ENCODE measurements at places on chromosomes 5 and 9.
A peak's percentile ranks its signal among the peaks of the same experiment; 100 is the strongest.

- no peak for DNase-seq
Observed at GRCh38 chr5:142884029-142884428, 113.9 kb downstream of the ARHGAP26 start.

DNA sequence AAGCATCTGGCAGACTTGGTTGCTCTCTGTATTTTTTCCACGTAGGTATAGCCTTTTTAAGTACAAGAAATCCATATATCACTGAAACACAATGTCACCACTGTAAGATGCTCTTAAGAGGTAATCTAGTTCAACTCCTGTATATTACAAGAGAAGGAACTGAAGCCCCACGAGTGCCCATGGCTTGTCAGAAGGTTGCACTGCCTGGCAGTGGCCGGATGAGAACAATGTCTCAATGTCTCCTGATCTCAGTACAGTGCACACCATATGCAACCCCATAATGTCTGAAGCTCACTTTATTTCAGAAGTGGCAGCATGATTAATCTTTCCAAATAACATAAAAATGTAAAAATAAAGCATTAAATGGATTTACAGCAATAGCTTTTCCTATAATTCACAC lies 27.7 kb downstream of the TUT7 start:
- no peak for DNase-seq

- DNase-seq: no peak
Observed at GRCh38 chr5:9540791-9541190, 5.1 kb downstream of the SEMA5A start.

DNA sequence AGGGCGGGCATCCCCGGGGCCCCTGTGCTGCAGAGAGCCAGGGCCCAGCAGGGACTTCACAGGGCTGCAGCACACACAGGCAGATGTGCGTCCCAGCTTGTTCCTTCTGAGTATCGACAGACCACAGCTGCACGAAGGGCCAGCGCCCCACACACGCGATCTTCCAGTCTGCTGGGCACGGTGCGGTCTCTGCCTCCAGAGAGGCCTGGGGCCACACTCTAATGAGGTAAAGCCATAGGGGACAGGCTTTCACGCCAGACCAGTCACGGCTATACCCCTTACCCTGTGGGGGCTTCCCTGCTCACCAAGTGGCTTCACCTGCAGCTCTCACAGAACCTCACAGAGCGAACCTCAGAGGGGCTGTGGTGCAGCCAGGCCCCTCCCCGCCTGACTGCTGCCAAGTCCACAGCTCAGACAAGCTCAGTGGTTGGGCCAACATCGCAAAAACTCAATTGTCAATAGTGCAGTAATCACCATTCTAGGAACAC lies 82.2 kb downstream of the SHB start:
- DNase-seq: no peak

GRCh38 chr5:3490957-3491507 lies 104.6 kb upstream of the IRX1 start:
- DNase-seq: no peak

DNA sequence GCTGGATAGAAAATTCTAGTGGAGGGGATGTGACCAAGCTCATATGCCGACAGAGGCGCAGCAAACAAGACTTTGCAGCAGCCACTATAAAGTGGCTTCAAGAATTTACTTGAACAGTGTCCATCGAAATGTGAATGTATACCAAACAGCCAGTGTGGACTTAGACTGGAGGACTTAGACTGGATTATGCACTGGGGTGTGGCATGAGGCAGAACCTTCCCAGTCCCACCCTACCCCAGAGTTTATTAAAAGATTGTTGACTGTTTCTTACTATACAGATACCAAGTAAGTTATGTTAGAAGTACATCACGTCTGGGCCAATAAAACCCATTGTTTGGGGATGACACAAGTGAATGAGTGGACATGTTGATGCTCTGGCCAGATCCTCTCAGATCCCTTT lies 561.3 kb upstream of the KLF4 start:
- no peak for DNase-seq

- DNase-seq: no peak
Observed at GRCh38 chr5:61697809-61698558, 365.9 kb downstream of the ZSWIM6 start.

- DNase-seq: no peak
Observed at GRCh38 chr5:164345853-164346252, 840.4 kb downstream of the MAT2B start.

- DNase-seq: no peak
Observed at GRCh38 chr9:93686880-93687236, 110.5 kb downstream of the PHF2 start.

- peak; percentile 78 for DNase-seq
Observed at GRCh38 chr5:168747987-168748777, 169.0 kb upstream of the PANK3 start.

- DNase-seq: no peak
Observed at GRCh38 chr9:129542741-129543140, 78.2 kb downstream of the C9orf50 start.

DNA sequence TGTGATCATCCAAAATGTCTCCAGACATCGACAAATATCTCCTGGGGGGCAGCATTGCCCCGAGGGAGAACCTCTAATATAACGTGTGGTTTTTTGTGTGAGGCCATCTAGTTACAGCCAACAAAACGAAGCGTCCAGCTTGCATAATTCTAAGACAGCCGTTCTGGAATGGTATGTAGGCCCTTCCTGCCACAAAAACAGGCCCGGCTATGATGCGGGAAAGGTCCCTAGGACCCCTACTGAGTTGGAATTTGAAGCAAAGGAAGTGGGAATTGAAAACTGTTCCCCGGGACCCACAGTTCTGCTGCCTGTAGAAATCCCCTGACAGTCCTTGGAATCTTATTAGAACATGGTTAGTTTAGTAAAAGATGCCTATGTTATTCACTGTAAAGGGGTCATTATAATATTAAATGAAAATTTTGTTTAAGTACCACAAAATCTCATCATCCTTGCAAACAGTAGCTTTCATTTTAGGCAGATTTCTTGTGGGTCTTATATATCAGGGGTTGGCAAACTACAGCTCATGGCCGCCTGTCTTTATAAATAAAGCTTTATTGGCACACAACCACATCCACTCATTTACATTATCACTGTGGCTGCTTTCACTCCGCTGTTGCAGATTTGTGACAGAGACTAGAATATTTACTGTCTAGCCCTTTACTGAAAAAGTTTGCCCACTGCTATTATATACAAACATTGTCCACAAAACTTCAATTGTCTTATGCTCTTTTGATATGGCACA lies 70.7 kb downstream of the MSX2 start:
- DNase-seq: no peak

- no peak for DNase-seq
Observed at GRCh38 chr9:97802276-97802675, 50.8 kb upstream of the FOXE1 start.

- no peak for DNase-seq
Observed at GRCh38 chr9:935348-935965, 41.0 kb upstream of the DMRT3 start.

- DNase-seq: no peak
Observed at GRCh38 chr5:124599028-124599973, 147.1 kb downstream of the ZNF608 start.

DNA sequence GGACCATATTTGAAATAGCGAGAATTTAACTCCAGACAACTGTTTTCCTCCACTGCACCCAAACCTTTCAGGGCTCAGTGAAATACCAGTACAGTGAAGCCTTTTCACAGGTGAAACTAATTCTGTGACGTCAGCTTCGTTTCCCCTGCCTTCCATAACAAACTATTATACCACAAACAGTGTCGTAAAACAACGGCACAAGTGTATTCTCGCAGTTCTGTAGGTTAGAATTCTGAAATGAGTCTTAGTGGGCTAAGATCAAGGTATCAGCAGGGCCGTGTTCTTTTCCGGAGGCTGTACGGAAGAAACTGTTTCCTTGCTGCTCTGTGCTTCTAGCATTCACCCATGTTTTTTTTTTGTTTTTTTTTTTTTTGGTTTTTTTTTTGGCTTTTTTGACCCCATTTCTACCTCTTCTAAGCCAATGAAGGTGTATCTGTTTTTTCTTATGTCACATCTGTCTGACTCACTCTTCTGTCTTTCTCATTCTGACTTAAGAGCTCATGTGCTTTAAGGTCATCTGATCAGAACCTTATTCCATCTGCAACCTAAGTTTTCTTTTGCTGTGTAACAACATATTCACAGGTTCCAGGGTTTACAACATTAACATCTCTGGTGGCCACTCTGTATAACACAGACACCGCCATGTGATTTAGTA lies 20.1 kb downstream of the ISOC1 start:
- DNase-seq: no peak

- DNase-seq: peak; percentile 29
Observed at GRCh38 chr5:161312882-161313281, 233.6 kb downstream of the GABRB2 start.

DNA sequence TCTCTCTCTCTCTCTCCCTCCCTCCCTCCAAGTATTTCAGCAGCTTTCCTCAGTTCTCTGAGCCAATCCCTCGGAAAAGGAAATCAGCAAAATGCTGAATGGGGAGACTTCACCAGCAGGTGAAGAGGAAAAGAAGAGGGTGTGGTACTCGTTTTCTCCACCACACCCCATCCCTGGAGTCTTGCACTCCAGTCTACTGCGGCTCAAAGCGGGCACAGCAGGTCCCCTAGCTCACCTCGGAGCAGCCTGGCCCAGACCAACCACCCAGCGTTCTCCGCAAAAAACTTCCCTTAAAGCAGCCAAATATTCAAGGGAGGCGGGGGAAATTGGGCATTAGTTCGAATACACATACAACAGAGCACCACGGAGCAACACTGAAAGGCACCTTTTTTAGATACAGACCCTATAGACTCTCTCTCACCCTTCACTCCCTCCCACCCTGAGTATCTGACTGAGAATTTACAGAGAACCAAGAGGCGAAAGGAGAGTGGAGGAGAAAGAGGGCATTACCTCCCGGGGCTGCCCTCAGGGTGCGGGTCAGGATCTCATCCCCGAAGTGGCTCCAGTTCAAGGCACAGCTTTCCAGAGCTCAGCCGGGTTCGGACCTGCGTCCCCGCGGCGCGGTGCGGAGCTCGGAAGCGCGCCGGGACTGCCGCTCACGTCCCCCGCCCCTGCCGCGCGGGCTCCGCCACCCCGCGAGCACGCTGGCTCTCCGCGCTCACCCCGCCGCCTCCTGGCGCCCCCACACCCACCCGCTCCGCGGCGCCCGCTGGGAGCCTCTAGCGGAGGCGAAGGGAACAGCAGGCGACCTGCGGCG lies 1638.5 kb upstream of the C9orf72 start:
- peak; percentile 86 for DNase-seq

DNA sequence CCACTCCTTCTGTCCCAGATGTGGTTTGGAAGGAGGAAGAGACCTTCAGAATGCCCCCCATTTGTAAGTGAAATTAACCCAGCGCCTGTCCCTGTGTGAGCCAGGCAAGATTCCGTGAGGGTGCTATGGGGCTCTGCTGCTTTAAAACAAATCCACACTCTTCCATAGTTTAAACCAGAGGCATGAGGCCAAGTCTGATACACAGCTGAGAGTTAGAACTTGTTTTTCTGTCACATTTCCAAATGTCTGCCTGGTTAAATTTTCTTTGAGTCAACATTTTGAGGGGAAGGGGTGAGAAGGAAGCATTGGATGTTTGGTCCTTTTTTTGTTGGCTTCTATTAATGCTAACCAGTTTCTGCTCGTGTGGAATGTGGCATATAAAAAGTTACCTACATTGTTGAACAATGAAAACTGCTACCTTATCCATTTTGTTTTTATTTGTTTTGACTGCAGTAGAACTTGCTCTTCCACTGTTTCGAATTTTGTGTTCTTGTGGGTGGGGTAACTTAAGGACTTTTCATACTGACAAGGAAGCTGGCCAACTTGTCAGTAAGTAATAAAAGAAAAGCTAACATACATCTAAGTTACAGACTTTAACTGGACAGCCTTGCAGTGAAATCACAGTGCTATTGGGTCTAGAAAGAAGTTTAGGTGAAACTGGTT lies 12.9 kb downstream of the RGMB start:
- DNase-seq: no peak

DNA sequence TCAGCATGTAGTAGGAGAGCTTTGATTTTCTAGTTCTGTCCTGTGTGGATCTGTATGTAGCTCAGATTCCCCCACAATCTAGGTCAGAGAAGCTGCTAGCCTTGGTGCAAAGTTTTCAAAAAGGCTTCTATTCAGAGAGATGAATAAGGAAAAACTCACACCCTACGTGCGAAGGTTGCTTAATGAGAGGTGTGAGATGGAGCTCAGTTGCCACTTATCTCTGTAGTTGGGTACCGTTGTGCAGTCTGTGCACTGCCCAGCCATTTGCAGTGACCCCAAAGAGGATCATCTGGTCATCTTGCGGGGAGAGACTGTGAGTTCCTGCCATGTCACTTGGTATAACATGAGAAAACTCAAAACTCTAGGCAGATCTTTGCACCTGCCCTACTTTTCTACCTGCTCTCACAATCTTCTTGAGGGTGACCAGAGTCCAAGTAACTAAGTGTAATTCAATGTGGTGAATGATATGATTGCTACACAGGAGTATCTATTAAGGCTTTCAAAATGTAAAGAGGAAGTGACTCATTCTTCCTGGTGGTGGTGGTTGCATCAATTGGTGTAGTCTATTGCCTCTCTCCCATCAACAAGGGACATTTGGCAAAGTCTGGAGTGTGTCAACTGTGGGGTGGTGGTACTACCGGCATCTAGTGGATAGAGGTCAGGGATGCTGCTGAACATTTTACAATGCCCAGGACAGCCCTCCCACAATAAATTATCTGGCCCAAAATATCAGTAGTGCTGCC lies 65.2 kb downstream of the TMC1 start:
- DNase-seq: no peak

- no peak for DNase-seq
Observed at GRCh38 chr9:137919649-137920141, 42.1 kb downstream of the CACNA1B start.

DNA sequence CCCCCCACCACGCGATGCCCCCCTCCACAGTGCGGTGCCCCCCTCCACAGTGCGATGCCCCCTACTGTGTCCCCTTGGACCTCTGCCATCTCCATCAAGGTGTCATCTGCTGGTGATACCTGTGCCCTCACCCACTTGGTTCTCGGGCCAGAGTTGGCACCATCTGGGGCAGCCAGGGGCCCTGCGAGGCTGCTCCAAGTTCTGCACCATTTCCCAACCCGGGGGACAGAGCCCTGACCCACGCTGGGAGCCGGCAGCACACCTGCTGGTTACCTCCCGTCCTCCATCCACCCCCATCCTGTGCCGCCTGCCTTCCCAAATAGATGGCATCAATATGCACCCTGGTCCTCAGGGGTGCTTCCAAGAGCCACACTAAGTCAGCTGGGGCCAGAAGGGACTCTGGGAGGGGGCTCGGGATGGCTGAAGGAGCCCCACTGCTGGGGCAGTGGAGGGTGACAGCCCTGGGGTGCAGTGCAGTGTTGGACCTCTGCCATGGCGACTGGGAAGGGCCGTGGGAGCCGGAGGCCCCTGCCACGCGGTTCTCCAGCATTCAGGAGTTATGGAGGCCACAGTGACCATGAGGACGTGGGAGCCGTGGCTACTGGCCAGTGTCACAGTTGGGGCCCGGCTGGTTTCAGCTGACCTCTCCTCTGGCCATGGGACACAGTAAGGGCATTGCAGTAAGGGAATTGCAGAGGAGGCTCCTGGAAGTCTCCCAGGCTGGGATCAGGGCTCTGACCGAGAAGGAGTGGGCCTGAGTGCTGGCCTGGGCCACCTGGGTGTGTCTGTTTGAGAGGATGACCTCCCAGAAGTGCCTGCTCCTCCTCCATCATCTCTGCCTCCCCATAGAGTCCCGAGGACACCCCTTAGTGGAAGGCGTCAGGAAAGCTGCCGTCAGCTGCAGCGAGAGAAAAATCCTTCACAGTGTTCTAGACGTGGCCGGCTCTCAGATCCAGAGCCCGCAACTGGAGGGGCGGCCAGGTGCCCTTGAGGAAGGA lies 44.2 kb upstream of the NOTCH1 start:
- no peak for DNase-seq

Measured in endothelial cell (in vitro differentiated cells).